ENCODE measurements at places on chromosomes 3 and 15. TPM values are rescaled to one million over a fixed set of nuclear protein-coding genes. Genes with fewer than 3 reads are reported as not detected.

Gene CAPN3
- total RNA-seq, result 66.0 TPM

Gene SCN5A
- total RNA-seq, result 0.39 TPM

Gene KCNMB2
- total RNA-seq, result 3.4 TPM

Gene REC114
- total RNA-seq, result not detected

Gene FETUB
- total RNA-seq, result 0.49 TPM

Gene CPNE9
- total RNA-seq, result 0.39 TPM

Gene CPLX3
- total RNA-seq, result 0.20 TPM

Gene WDR93
- total RNA-seq, result 0.20 TPM

Gene FBXL22
- total RNA-seq, result 1.9 TPM

Gene MST1
- total RNA-seq, result 8.6 TPM

Gene TICRR
- 2.4 TPM for total RNA-seq

Gene TNFAIP8L3
- total RNA-seq, result 5.8 TPM

Gene SLC49A4
- 13.2 TPM for total RNA-seq
